ENCODE measurements at places on chromosomes 2 and 18.
A peak's percentile ranks its signal among the peaks of the same experiment; 100 is the strongest.

- no peak for DNase-seq
These were observed 160.7 kb upstream of the ACAA2 start for GRCh38 chr18:49974079-49974478.

DNA sequence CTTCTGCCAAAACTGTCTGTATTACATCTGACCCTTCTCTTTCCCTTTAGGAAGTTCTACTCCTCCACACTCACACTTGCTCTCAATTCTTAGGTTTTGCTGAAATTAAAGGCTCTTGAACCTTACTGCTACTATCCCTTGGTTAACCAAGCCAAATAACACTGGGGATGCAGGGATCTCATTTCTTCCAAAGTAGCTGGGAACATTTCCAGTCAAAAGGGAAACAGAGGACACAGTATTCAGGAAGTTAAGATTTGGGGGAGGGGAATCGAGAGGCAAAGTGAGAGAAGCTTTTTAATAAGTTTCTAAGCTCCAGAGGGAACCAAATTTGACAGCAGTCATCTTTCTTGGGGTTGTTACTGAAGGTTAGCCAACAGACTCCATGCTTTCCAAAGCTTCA, 6.2 kb downstream of the SEPTIN2 start:
- DNase-seq = no peak

DNA sequence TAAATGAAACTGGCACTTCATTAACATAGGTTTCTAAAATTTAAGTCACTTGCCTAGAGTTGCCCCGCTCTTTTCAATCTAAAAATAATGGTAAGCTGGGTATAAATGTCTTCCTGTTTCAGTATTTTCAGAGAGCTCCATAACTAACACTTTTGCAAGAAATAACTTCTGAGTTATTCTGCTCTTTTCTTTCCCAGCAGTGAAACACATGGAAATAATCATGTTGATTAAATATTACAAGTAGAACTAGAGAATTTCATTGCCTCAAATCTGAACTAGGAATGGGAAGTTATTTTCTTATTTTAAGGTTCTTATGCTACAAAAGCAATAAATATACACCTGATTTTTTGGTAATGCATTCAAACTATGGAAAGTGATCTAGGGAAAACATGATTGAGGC, 257.4 kb downstream of the IKZF2 start:
- DNase-seq = no peak

- DNase-seq = peak; percentile 6
These were observed 282.4 kb upstream of the CYRIA start for GRCh38 chr2:16948053-16948452.

- no peak for DNase-seq
These were observed 267.6 kb downstream of the WDPCP start for GRCh38 chr2:63320669-63321068.

GRCh38 chr2:202270487-202270886, 4.9 kb downstream of the NOP58 start:
- no peak for DNase-seq

DNA sequence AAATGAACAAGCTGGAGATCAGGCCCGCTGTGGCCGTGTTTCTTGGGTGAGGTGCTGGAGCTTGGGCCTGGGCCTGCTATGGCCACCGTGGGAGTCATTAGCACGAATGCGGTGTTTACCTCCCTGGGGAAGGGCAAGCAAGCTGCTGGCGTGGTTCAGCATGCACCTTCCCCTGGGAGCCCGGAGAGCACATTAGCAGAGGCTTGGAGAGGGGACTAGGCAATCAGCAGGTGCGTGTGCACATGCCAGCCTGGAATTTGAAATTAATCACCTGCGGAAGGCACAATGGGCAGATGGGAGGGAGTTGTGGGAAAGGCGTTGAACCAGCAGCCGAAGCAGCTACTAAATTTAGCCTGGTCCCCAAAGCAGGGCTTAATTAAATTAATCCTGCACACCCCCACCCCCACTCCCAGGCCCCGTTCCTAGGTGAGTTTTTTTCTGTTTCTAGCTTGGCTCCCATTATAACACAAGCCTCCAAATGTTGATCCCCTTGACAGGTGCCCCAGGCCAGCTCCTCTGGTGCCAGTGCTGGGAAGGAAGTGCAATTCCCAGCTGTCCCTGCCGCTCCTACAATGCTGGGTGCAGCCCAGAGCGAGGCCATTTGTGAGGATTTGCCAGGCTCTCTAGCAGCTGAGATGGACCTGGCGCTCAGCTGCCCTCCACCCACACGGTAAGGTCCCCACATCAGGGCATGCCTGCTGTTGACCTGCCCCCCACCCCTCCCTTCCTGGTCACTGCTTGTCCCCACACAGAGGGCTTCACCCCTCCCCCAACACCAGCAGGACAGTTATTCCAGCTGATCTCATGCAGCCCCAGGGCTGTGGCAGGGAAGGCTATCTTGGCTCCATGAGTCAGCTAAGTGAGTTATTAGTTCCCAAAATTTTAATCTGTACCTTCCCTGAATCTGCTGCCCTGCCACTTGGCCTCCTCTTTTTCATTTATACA, 115.0 kb downstream of the ZBTB7C start:
- DNase-seq = peak; percentile 99

DNA sequence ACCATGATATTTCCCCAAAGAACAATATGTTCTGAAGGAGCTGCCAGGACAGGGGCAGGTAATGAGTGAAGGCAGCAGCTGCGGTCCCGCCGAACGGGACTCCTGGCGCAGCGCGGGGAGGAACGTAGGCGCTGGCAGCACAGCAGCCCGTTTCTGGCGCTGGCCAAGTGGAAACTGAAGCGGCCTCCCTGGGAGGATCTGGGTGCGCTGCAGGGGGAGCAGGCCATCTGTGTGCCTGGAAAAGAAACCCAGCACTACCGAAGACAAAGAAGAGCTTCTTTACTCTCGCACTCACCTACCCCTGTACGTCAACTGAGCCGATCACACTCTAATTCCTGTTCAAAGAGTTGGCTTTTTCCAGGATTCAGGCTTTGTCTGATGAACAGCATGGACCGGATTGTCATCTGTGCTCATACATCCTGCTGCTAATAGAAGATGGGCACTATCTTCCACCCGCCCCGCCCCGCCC, 11.8 kb downstream of the G6PC2 start:
- DNase-seq = peak; percentile 86

DNA sequence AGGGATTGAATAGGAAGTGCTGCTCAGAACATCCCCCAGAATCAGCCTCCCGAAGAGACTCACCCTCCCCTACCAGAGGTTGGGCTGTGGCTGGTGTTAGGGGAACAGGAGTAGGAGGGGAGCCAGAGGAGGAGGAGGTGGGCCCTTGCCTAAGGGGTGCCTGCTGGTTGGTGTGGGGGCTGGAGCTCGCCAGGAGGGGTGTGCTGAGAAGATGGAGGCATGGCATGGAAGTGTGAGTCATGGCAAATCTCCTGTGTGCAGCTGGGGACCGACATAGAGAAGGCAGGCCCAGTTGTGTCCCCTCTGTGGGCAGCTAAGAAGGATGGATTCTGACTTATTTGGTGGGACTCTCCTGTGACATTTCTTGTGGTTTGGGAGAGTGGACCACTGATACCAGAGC, 73.7 kb downstream of the DGKD start:
- DNase-seq = no peak

GRCh38 chr2:235444101-235444597, 49.7 kb upstream of the AGAP1 start:
- DNase-seq = no peak

- no peak for DNase-seq
These were observed 80.5 kb downstream of the MEP1B start for GRCh38 chr18:32270341-32270740.
